NCI-H1417 treated with DMSO at 0.1 percent for 48 hours (cell line): ENCODE measurements at places on chromosomes 4 and X.

DNA sequence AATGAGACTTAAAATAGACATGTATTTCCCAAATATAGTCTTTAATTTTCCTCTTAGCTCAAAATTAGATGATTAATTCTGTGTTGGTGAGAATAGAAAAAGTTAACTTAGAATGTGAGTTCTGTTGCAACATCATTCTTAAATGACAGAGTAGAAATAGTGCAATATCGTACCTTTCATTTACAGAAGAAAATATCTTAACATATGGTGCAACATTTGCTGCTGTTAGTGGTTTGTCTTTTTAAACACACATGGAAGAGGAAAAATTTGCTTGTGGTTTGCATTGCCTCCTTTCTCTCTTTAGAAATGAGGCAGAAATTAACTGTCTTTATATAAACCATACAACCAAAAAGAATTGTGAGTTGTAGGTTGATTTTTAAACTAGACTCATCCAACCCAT is 39.3 kb upstream of the FHDC1 start:
- DNase-seq = no peak

DNA sequence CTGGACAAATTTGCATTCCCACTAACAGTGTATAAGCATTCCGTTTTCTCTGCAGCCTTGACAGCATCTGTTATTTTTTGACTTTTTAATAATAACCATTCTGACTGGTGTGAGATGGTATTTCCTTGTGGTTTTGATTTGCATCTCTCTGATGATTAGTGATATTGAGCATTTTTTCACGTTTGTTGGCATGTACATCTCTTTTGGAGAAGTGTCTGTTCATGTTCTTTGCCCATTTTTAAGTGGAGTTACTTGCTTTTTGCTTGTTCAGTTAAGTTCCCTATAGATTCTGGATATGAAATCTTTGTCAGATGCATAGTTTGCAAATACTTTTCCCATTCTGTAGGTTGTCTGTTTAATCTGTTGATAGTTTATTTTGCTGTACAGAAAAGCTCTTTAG is 68.8 kb downstream of the ADAMTS3 start:
- no peak for DNase-seq

DNA sequence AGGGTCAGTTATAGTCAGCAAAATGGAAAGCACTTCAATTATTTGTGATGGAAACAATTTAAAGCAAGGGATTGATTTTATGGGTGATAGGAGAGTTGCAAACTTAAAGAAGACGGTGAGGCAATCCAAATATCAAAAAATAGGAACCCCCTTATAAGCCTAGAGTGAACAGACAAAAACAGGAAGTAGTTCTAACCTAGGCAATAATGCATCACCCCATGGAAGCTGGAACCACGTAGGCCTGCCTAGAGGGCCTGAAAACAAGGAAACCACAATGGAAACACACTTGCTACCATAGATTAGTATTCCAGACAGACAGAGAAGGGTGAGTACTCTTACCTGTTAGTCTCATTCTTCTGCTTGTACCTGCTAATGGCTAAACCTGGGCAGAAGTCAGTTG is 13.5 kb upstream of the GK2 start:
- no peak for DNase-seq

GRCh38 chr4:78640714-78641113 is 89.1 kb downstream of the ANXA3 start:
- no peak for DNase-seq

GRCh38 chr4:101306225-101306624 is 41.1 kb downstream of the PPP3CA start:
- no peak for DNase-seq
